ENCODE measurements at places on chromosomes 13 and 19.

GRCh38 chr19:48887861-48888612, 10.5 kb downstream of the TULP2 start:
- DNase-seq = no peak

DNA sequence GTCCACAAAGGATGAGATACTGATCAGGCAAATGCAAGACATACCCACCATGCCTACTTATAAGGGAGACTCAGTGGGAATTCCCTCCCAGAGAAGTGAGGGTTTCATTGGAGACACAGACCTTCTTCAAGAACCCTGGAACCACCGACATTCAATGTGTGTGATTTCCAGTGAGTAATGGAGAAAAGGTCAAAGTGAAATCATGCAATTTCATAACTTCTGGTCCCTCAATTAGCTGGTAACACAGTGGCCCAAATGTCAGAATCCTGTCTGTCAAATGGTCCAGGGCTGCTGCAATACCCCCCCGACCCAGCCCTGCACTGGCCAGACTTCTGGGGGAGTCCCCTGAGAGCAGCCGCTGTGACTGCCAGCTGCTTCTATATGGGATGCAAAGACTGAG, 4.7 kb upstream of the METTL21C start:
- no peak for DNase-seq

GRCh38 chr13:94851576-94851975, 139.2 kb upstream of the SOX21 start:
- no peak for DNase-seq

DNA sequence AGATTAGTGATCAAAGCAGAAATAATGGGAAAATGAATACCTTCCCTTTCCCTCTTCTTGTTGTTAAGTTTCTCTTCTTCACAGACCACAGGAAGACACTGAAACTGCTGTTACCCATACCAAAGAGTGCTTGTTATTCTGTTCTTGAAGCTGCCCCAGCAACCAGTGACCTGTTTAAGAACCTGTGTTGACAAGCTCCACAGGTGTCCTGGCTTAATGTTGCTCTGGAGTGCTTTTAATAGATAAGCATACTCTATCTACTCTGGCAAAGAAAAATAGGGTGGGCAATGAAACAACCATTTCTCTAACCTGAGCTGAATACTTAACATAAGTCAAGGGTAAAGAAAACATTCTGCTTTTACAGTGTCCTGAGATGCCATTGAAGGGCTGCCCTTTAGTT, 506.7 kb upstream of the GPC6 start:
- no peak for DNase-seq

DNA sequence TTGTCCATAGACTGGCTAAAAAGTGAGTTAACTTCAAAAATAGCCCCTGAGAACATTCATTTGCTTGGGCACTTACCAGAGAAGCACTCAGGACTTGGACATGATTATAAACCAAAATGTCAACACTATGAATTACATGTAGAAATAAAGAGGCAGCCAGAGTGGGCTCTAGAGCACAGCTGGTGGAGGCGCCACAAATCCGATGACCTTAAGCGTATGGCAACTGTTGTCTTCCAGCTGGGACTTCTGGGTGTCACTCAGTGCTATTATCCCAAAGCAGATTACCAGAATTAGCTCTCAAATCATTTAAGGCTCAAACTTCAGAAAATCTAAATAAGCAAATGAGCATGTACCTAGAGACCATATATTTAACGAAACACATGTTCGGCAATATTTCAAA, 1255.5 kb upstream of the SLC10A2 start:
- DNase-seq = no peak

DNA sequence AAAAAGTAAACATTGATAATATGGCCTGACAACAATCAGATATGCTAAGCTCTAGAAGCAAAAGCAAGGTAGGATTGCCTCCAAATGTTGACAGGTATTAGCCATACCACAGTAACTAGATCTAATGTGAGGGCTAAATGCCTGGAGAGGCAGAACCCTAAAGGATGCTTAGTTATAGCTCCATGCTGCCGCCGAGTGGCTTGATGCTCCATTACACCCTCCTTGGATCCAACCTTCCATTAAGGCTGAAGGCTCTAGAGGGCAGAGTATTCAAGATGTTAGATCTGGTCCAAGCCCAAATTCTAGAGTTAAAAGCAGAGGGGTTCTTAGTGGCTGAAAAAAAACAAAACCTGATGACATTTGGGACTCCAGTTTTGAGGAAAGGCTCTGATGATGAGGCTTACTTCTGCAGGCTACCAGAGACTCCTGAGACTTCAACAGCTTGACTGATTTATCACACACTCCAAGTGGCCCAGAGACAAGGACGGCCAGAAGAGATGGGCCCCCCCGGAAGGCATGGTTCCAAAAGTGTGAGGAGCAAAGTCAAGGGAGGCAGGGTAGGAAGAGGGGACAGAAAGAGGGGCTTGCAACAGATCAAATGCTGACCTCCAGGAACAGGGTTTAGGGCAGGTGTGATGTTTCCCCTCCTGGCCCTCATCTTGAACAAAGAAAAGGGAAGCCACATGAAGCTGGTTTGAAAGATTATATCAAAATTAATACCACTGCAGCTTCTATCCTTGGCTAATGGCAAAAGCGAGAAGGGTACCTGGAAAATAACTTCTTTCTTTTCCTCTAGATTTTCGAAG, 21.9 kb upstream of the CPB2 start:
- peak; percentile 80 for DNase-seq

DNA sequence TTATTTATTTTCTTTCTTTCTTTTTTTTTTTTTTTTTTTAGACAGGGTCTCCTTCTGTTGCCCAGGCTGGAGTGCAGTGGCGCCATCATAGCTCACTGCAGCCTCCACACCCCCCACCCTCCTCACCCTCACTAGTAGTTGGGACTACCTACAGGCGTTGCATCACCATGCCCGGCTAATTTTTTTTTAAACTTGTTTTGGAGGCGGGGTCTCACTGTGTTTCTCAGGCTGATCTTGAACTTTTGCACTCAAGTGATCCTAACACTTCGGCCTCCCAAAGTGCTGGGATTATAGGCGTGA, 33.6 kb downstream of the GJA3 start:
- peak; percentile 9 for DNase-seq

DNA sequence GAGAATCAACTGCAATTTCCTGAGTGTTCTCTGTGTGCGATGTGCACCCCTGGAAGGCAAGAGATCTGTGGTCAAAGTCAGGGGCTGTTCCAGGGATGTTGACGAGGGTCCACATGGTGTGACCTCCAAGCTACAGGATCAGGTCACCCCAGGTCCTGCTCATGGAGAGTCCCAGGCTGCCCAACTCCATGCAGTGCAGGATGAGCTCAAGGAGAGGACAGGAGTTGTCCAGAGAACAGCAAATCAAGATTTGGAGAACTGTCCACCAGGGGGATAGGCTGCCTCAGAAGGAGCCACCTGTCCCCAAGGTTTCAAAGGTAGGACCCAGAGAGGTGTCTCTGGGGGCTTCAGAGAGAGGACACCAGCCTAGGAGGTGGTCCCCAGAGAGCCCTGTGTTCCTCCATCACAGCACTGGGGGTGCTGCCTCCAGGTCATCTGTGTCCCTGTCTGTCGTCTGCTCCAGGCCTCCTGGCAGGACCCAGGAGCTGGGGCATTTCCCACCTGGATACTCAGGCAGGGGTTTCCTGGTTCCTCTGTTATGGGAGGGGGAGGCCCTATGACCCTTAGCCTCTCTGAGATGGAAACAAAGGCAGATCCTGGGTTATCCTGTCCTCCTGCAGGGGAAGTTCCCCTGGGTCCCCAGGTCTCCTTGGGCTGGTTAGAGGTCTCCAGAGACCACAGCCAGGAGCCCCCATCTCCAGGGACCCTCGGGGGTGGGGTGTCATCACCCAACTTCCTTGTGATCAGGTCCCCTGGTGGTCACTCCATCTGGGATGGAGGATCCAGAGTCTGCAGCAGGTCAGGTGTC, 2.1 kb upstream of the CEACAM7 start:
- no peak for DNase-seq

- DNase-seq = no peak
Observed at GRCh38 chr13:24734950-24735349, 29.0 kb upstream of the RNF17 start.

DNA sequence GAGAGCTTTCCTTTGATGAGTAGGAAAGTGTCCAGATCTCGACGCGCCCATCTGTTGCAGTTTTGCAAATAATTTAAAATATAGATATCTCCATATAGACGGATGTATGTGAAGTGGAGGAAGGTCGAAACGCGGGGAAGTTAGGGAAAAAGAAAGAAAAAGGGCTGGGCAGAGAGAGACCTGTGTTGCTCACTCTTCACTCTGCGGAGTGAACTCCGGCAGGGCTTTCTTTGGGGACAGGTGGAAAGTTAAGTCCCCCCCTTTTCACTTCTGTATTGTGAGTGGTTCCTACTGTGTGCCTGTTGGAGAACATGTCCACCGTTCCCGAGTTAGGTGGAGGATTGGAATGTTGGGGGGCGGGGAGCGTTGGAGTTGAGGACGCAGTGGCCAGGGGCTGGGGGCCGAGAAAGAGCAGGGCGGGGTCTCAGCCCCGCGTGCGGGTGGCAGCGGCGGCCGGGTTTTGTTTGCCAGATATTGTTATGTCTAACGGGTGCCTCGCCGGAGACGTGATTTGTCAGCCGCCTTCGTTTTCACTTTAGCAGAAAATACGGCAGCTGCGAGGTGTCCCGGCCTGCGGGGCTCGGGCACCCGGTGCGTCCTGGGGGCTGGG, 145.1 kb upstream of the ZNF536 start:
- no peak for DNase-seq

GRCh38 chr13:42363941-42364612, 92.1 kb downstream of the AKAP11 start:
- DNase-seq = no peak

GRCh38 chr13:34164582-34164981, 346.6 kb downstream of the RFC3 start:
- no peak for DNase-seq

- DNase-seq = no peak
Observed at GRCh38 chr19:51639916-51640315, 6.7 kb downstream of the SIGLEC14 start.

DNA sequence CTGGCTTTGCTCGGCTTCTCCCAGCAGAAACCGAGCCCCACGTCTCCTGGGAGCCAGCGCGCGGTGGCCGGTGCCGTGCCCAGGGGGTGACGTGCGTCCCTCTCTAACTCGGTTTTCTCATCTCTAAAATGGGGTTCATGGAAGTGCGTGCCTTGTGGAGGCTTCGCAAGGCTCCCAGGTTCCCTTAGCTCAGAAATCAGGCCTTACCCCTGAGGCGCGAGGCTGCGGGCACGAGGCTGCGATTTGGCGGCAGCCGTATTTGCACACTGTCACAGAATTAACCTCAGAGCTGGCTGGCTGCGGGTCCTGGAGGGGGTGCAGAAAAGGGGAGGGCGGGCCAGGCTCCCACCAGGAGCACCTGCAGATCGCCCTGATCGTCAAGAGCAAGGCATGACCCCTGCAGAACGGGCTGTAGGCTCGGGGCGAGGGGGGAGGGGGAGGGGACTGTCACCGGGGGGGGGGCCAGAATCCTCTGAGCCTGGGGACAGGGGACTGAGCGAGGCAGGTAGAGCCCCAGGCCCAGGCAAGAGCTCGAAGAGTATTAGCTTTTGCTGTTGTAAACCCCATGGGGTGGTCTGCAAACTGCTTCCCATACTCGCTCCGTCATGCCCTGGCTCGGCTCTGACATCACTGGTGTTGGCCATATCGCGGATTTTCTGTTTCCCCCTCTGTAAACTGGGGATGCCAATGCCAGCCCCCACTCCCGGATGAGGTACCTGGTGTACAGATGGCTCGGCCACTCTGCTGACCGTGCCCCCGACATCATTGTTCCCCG, 62.2 kb downstream of the CCNE1 start:
- no peak for DNase-seq

DNA sequence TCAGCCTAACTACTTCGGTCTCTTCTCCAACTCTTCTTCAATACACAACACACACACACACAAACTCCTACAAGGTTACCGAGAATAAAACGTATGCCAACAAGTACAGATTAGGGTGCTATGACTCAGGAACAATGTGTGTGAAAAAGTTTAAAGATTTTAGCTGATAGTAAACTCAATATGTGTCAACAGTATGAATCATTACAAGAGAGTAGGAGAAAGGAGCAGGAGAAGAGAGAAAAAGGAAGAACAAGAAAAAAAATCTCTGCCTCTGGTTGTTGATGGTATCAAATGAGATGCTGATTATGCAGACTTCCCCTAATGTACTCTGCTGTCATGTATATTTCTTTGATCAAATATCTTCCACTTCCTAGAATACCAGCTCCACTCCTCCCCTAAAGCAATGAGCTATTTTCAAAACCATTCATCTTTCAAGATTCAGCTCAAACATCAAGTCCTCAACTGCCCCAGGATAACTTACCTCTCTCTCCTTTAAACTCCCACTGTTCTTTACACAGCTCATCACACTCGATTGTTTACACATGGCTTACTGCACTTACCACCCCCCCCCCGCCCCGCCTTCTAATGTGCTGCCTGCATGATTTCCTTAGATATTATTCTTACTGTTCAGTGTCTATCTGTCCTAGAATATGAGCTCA, 95.6 kb downstream of the FAM216B start:
- DNase-seq = no peak

GRCh38 chr13:24232037-24232436, 71.5 kb downstream of the SPATA13 start:
- no peak for DNase-seq

GRCh38 chr19:50720181-50720920, 749 bp upstream of the SHANK1 start:
- no peak for DNase-seq

- no peak for DNase-seq
Observed at GRCh38 chr19:35929876-35930275, 6.3 kb upstream of the LRFN3 start.

DNA sequence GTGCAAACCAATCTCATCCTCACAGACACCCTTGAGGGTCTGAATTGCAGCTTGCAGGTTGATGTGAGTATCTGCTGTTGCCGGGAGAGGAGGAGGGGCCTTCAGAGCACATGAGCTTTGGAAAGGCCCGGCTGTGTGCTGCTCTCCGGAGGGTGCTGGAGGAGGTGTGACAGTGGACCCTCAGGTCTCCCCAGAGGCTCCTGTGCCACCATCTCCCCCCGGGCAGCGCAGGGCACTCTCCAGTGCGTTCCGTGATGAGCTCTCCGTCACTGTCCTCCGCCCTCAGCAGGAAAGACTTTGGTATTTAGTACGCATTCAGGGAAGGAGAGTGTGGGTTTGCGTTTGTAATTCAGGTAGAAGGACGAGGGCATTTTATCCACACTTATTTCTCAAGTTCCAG, 20.0 kb downstream of the LAMP1 start:
- DNase-seq = no peak

DNA sequence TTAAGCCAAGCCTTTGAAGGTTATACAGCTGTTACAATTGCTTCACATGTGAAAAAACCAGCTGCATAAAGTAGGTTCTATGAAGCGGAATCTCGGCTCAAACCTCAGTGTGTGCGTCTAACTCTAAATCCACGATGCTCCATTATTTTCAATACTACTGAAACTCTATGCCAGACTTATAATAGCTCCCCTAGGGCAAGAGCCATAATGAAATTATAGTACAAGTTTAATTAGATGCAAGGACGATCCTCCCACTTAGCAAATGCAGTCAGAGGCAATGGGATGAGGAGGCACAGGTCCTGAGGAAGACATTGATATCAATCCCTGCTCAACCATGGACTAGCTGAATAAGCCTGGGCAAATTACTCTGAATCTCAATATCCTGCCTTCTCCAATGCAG, 31.1 kb downstream of the SLC7A1 start:
- no peak for DNase-seq

All from activated CD4-positive, alpha-beta T cell treated with anti-CD3 and anti-CD28 coated beads, Interleukin-2, amount 50 U/mL, for 48 hours (primary cell).